Hepatocyte (in vitro differentiated cells): ENCODE measurements at places on chromosomes 5 and 9. TPM values are rescaled to one million over a fixed set of nuclear protein-coding genes. Genes with fewer than 3 reads are reported as not detected.

DNA sequence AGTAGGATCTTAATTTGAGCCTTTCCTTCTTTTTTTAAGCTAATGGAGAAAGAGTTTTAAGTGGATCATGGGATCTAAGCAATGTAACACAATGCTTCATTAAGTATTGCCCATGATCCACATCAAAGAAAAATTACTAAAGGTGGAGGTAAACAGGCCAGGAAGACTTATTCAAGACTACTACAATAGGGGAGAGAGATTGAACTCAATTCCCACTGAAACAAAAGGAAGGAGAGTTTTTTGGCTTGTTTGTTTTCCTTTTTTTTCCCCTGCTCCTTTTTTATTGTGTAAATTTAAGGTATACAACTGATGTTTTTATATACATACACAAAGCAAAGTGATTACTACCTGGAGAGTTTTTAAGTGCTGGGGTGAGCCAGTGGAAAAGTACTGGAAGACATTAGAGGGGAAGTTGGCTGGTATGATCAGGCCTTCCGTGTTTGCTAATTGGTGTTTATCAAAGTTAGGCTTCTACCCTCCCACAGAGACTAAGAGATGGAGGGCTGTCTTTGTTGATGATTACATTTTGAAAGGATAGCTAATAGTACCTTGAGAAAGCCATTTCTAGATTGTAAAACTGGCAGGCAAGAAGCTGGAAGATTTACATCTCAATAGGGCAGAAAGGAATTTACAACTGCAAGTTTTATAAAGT, 262.7 kb downstream of the CHSY3 start:
- DNase-seq, result no peak
- no peaks in the 10 kb centered on the region for H3K27me3 ChIP-seq
- H3K27ac ChIP-seq, result peak overlapping the region; percentile 35
- H3K36me3 ChIP-seq, result no peaks in the 10 kb centered on the region
- peaks cover 13% of the 10 kb centered on the region for H3K4me1 ChIP-seq
- no peak overlapping the region for H3K4me3 ChIP-seq

DNA sequence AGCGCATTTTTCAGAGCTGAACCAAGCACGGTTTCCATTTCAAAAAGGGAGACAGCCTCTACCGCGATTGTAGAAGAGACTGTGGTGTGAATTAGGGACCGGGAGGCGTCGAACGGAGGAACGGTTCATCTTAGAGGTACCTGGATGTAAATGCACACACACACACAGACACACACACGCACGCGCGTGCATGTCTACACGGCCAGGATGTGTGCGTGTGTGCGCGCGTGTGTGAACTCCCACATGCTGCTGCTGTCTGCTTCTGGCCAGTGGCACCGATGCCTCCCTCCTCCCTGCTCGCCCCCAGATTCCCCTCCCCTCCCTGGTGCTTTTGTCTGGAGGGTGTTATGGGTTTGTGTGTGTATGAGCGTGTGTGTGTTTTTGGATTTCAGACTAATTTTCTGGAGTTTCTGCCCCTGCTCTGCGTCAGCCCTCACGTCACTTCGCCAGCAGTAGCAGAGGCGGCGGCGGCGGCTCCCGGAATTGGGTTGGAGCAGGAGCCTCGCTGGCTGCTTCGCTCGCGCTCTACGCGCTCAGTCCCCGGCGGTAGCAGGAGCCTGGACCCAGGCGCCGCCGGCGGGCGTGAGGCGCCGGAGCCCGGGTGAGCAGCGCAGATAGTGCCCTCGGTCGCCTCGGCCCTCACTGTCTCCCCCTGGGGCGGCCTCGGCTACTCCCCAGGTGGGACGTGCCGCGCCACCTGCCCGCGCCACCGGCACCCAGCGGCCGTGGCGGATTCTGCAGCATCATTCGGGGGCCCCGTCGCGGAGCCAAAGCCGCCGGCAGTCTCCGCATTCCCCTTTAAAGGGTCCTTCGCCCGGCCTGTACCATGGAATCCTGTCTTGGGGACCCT, at the start of gene NTRK2:
TSS of gene NTRK2 (plus strand) at position 442 of the 850 bp plus-strand sequence. CDS start 1,020 bp downstream, outside the sequence.
- peaks cover 68% of the 10 kb centered on the region for H3K27me3 ChIP-seq
- DNase-seq, result peak; percentile 36
- no peak within 1 kb of the TSS for H3K27ac ChIP-seq
- H3K4me3 ChIP-seq, result peak within 1 kb of the TSS; percentile 32
- H3K36me3 ChIP-seq, result no peaks in the 10 kb centered on the region

DNA sequence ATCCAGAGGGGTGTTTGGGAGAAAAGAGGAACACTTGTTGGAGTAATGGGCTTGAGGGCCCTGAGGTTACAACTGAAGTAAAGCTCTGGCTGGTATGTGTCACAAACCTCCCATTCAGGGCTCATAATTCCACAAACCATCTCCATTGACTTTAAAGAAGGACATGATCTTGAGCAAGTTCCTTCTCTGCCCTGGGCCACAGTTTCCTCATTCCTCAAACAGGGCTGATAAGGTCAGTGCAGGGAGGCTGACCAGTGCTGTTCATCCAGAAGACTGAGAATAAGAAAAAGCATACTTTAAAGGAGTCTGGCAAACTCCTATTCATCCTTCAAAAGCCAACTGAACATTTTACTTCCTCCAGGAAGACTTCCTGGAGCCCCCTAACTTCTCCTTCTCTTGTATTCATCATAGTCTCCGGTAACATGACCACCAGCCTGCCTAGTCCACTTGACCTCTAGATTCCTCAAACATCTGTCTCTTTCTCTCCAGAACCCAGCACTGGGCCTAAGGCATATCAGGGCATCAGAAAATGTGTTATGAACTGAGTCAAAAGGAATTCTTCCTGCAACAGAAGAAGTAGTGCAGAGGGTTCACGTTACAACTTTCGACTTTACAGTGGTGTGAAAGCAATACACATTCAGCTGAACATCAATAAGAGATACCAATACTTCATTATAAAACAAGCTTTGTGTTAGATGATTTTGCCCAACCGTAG, 20.7 kb upstream of the PTPN3 start:
- DNase-seq, result no peak
- H3K27me3 ChIP-seq, result no peaks in the 10 kb centered on the region
- no peak overlapping the region for H3K27ac ChIP-seq
- H3K4me1 ChIP-seq, result no peaks in the 10 kb centered on the region

DNA sequence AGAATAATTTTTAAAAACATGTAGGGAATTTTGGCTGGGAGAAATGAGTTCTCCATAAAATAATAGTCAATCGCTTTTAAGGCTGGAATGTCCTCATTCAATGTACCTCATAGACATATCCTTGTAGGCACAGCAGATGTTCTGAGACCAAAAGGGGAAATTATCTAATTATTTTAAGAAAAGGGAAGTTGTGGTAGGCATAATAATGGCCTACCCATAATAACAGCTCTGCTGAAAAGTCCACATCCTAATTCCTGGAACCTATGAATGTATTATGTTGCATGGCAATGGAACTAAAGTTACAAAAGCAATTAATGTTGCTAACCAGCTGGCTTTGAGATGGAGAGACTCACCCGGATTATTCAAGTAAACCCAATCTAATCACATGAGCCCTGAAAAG, 216.1 kb downstream of the TRIM36 start:
- H3K36me3 ChIP-seq, result no peaks in the 10 kb centered on the region
- no peak overlapping the region for H3K27ac ChIP-seq
- no peaks in the 10 kb centered on the region for H3K4me1 ChIP-seq

GRCh38 chr5:39092581-39093351, 18.6 kb upstream of the RICTOR start:
- H3K4me3 ChIP-seq, result no peak overlapping the region
- DNase-seq, result peak; percentile 21
- H3K36me3 ChIP-seq, result no peaks in the 10 kb centered on the region
- H3K27me3 ChIP-seq, result no peaks in the 10 kb centered on the region

- no peaks in the 10 kb centered on the region for H3K27me3 ChIP-seq
- no peaks in the 10 kb centered on the region for H3K4me1 ChIP-seq
- H3K36me3 ChIP-seq, result no peaks in the 10 kb centered on the region
- no peak for DNase-seq
Observed at GRCh38 chr5:124200381-124200780, 546.1 kb downstream of the ZNF608 start.

GRCh38 chr9:115035841-115036612, 81.9 kb downstream of the TNC start:
- DNase-seq, result peak; percentile 27
- peak overlapping the region; percentile 74 for H3K27ac ChIP-seq
- H3K27me3 ChIP-seq, result no peaks in the 10 kb centered on the region
- no peak overlapping the region for H3K4me3 ChIP-seq
- H3K36me3 ChIP-seq, result no peaks in the 10 kb centered on the region

Gene WDR38
- not detected in 2 replicates for total RNA-seq

Gene SKP2
- total RNA-seq, result 97.5 and 103 TPM in 2 replicates

Gene TNC
- total RNA-seq, result 18.1 and 20.9 TPM in 2 replicates
